ENCODE measurements at places on chromosomes 13 and 19.
A peak's percentile ranks its signal among the peaks of the same experiment; 100 is the strongest.

DNA sequence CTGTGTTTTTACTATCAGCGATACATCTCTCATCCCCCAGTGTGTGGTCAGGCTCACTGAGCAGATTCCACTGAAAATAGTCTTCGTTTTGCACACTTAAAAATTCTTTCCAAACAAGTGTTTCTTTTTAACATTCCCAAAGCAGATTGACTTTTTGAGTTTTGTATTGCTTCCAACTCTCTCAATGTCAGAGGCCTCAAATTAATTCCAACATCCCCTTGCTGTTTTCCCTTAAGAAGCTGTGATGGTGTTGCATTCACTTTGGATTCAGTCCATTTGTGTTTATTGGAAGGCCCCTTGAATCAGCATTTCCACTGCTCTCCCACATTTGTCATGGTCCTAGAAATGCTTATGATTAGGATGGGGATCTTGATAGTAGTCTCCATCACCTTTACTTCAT is 228.7 kb downstream of the KCNRG start:
- H3K27ac ChIP-seq: peak overlapping the region; percentile 95
- no peaks in the 10 kb centered on the region for H3K27me3 ChIP-seq
- peak overlapping the region; percentile 83 for H3K4me3 ChIP-seq
- DNase-seq: no peak
- peaks cover 27% of the 10 kb centered on the region for H3K36me3 ChIP-seq
- H3K4me1 ChIP-seq: peaks cover 54% of the 10 kb centered on the region

DNA sequence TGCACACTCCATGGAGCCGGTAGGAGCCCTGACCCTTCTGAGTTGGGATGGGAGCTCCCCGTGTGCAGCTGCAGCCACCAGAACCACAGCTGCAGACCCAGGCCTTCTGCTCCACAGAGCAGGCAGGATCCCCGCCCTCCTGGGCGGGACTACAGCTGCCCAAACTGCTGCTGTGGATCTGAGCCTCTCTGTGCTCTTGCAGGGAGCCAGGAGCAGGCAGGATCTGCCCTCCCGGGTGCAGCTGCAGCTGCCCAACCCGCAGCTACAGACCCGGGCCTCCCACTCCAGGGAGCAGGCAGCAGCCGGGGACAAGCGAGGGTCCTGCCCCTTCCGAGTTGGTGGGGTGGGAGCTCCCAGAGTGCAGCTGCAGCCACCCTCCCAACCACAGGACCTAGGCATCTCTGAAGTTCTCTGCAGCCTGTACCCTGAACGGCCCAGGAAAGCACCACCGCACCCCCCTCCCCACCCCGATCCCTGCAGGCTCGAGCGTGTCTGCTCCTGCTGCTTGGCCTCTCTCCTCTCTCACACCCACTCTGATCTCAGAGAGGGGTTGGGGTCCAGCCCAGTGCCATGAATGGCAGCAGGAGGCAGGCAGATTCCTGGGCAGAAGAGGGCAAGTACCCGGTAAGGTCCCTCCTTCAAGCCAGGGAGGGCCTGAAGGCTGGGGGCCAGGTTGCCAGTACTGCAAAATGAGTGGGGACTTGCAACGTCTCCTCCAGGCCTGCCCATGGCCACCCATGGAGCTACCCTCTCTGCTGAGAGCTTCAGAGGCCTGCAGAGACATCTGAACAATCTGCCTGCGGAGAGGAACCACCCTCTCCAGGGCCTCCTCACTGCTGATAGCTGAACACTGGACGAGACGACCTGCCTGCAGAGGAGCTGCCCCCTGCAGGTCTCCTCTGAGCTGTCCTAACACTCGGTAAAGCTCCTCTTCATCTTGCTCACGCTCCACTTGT is 16.4 kb upstream of the EMP3 start:
- no peak for DNase-seq
- no peak overlapping the region for H3K27ac ChIP-seq
- H3K36me3 ChIP-seq: no peaks in the 10 kb centered on the region
- no peak overlapping the region for H3K4me3 ChIP-seq
- H3K4me1 ChIP-seq: no peaks in the 10 kb centered on the region

DNA sequence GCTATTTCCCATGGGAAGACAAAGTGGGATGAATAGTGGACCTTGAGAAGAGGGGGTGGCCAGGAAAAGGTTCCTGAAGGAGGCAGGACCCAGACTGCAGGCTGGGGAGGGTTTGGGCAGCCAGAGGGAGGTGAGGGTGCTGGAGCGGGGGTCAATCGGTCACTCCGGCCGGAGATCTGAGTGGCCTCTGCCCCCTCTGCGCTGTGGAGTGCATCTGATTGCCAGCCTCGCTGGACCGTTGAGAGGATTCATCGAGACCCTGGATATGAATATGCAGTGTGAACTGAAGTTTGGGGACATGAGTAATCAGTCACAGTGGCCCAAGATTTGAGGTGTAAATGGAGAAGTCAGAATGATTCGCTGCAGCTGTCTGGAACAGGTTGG is 5.5 kb upstream of the ZNF580 start:
- H3K36me3 ChIP-seq: peaks cover 17% of the 10 kb centered on the region
- H3K4me3 ChIP-seq: peak overlapping the region; percentile 96
- peak; percentile 55 for DNase-seq

DNA sequence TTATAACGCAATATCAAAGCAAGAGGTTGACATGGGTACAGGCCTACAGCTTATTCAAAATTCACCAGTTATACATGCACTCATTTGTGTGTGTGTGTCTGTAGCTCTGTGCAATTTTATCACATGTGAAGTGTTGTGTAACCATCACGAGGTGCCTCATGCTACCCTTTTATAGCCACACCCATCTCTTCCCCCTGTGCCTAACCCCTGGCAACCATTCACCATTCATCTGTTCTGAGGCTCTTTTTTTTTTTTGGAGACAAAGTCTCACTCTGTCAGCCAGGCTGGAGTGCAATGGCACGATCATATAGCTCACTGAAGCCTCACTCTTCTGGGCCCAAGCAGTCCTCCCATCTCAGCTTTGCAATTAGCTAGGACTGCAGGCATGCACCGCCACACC is 78.4 kb downstream of the DPF1 start:
- no peaks in the 10 kb centered on the region for H3K36me3 ChIP-seq
- no peak overlapping the region for H3K4me3 ChIP-seq

DNA sequence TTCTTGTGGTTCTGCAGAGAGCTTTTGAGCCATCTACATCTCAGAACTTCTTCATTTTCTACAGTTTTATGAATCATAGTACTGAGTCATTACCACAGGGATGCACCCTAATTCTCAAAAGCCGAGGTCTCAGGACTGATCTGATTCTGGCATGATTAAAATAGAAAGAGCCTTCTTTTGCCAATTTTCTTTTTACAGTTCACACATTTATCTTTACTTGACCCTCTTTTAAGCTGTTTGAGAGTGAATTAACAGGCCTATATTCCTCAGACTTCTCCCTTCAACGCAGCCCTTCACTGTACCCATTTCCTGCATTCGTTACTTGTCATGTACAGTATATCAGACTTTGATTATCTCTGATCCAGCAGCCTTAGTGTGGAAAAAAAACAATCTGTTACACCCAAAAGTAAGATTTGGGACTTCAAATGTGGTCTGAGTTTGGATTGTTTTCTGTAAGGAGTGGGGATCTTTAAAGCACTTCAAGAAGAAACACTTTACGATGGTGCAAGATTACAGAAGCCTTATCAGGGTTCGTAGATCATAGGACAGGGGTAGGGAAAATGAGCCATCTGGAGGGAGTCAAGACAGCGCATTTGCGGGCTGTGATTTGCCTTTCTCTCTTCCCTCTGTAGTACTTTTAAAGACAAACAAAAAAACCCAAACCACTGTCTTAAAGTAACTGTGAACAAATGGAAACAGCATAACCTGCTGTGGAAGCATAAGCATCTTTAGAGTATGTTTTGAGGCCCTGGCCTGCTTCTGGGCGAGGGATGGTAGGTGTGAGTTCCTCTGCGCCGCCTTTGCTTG is 15.3 kb upstream of the GPR183 start:
- H3K4me1 ChIP-seq: peaks cover 50% of the 10 kb centered on the region
- DNase-seq: no peak
- H3K4me3 ChIP-seq: peak overlapping the region; percentile 67
- peaks cover 22% of the 10 kb centered on the region for H3K36me3 ChIP-seq
- no peaks in the 10 kb centered on the region for H3K27me3 ChIP-seq
- H3K27ac ChIP-seq: peak overlapping the region; percentile 92

DNA sequence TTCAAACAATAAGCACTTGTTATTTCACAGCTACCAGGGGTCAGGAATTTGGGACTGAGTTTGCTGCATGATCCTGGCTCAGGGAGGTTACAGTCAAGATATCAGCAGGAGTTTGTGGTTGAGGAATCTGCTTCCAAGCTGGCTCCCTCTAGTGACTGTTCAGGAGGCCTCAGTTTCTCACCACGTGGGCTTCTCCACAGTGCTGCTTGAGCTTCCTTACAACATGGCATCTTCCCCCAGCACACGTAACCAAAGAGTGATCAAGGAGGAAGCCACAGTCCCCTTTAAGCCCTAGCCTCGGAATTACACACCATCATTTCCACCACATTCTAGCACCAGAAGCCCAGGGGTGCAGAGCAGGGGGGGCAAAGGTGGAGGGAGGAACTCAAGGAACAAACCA is 28.8 kb downstream of the CELF5 start:
- H3K27me3 ChIP-seq: peaks cover 25% of the 10 kb centered on the region
- DNase-seq: no peak
- no peaks in the 10 kb centered on the region for H3K36me3 ChIP-seq
- H3K27ac ChIP-seq: no peak overlapping the region

Measured in natural killer cell treated with Interleukin-12 subunit alpha and Interleukin-12 subunit beta and Interleukin-15 and Interleukin-18, amount 100 ng/mL, for 72 hours (primary cell).